ENCODE measurements at places on chromosomes 5 and 9.

DNA sequence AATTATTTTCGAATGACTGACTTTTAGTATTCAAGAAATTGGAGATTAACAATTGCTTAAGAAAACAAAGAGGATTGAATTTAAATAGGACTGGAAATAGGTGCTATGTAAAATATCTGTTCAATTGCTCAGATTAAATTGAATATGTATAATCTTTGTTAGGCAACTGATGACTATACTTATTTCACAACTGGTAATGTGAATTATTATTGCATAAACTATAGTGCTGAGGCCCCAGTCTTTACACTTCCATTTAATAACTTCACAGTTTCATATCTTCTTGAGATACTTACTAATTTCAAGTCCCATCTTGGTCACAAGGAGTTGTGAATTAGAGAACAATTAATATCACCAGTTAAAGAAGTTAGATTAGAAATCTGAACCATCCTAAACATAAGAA, 16.7 kb downstream of the CEP78 start:
- no peak for DNase-seq

DNA sequence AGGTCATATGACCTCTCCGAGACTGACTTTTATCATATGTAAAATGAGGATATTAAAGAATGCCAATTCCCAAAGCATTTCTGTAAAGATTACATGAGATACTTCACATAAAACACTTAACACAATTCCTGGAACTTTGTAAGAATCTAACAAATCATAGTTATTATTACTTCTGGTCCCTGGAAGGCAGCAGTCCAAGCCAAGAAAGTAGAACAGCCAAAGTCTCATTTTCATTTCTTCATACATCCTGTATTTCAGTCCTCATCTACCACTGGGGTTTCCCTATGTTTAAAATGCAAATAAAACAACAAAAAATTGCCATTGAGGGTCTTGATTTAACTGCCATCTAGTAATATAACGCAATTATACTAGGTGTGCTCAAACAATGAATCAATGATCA, 179.5 kb downstream of the MARCHF11 start:
- DNase-seq: no peak

GRCh38 chr5:91434348-91434747, 51.2 kb upstream of the ARRDC3 start:
- no peak for DNase-seq

DNA sequence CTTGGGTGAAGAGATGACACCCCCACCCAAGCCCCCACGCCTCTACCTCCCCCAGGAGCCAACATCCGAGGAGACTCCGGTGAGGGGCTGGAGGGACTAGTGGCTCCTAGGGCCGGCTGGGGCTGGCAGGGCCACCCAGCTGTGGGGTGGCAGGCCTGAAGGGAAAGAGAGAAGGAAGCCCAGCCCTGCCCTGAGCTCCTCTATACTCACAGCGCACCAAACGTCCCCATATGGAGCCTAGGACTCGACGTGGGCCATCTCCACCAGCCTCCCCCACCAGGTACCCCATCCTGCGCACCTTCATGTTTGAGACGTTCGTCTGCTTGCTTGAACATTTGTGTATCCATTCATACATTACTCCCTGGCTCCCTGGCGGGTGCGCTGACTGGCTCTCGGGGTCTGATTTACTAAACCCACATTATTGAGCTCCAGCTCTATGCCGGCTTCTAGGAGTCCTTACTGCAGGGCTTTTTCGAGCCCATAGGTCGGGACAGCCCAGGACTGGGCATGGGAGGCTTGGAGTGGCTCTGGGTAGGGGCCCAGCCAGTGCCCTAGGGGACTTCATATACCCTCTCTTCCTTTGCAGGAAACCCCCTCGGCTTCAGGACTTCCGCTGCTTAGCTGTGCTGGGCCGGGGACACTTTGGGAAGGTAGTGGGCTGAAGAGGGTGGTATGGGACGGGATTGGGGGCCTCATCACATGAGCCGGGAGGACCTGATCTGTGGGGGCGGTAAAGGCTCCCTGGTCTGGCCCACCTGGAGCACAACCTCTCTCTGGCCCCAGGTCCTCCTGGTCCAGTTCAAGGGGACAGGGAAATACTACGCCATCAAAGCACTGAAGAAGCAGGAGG, 9.1 kb downstream of the ZDHHC12 start:
- DNase-seq: peak; percentile 20
